Cerebellar cortex (tissue), 1 donor: ENCODE measurements at places on chromosomes 6 and 20.

DNA sequence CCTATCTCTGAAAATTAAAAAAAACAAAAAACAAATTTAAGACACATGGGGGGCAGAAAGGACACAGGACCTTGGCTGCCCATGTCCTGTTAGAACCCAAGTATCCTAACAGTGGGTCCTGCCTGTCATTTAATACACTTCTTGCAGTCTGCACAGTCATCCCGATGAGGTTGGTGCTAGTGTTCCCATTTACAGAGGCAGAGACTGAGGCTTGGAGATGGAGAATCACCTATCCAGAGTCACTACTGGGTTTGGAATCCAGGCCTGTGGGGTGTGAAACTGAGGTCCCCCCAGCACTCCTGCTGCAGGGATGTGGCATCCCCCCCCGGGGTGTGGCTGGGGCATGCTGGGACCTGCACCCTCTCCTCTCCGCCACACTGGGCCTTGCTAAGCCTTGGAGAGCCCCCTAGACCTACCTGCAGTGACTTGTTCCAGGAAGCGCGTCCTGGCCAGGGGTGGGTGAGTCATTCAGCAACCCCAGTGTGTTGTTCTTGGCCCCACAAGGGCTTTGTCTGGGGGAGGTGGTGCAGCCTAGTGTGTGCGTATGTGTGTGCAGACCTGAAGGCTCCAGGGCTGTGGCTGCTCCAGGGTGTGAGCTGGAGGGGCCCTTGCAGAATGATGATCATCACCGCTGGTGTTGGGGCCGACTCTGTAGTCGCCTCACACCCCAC is 49.7 kb downstream of the BCAS4 start:
- DNase-seq: no peak

DNA sequence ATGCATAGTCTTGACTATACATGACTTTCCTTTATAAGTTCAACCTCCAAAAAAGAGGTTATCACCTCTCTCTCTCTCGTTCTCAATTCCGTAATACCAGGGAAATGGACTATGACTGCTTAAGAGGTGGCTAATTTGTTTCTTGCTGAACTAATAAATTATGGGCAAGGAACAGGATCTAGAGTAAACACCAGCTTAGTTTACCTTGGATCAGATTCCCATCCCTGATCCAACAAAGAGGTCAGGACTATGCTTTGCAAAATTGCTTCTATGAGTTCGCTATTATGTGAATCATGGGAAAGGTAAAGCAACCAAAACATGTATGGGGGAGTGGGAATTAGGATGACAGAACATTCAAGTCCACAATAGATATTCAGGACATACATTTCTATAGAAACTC is 630.7 kb downstream of the HACE1 start:
- no peak for DNase-seq

DNA sequence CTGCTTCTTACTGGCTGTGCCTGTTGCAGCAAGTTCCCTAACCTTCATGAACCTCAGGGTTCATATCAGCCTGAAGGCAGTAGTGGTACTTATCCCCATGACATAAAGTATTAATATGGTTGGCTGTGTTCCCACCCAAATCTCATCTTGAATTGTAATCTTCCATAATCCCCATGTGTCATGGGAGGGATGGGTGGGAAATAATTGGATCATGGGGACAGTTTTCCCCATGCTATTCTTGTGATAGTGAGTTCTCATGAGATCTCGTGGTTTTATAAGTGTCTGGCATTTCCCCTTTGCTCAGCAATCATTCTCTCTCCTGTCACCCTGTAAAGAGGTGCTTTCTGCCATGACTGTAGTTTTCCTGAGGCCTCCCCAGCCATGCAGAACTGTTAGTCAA is 61.8 kb downstream of the FAM229B start:
- no peak for DNase-seq

- DNase-seq: no peak
Observed at GRCh38 chr6:37490536-37491170, 9.0 kb downstream of the CCDC167 start.

DNA sequence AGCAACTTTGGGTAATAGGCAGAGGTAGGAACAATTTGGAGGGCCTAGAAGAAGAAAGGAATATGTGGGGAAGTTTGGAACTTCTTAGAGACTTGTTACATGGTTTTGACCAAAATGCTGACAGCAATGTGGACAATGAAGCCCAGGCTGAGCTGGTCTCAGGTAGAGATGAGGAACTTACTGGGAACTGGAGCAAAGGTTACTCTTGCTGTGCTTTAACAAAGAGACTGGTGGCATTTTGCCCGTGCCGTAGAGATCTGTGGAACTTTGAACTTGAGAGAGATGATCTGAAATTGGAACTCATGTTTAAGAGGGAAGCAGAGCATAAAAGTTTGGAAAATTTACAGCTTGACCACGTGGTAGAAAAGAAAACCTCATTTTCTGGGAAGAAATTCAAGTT is 28.3 kb upstream of the TMEM200A start:
- DNase-seq: no peak

DNA sequence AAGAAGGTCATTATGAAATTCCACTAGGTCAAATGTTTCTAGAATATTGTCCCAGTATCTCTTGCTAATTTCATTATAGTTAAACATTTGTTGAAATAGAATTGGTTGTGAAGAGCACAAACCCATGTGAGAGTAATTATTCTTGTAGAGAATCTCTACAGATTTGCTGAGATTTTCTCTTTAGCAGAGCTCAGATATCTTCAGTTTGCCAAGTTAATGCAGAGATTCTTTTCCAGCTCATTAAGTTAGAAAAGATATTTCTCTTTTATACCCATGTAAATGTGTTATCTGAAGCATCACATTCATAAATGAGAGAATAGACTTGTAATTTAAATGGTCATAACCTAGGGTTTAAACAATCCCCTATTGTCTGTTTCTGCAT is 232.0 kb upstream of the TAB2 start:
- no peak for DNase-seq

- DNase-seq: no peak
Observed at GRCh38 chr6:148835920-148836441, 89.2 kb downstream of the UST start.

GRCh38 chr6:12126051-12126450 is 113.9 kb downstream of the HIVEP1 start:
- no peak for DNase-seq

DNA sequence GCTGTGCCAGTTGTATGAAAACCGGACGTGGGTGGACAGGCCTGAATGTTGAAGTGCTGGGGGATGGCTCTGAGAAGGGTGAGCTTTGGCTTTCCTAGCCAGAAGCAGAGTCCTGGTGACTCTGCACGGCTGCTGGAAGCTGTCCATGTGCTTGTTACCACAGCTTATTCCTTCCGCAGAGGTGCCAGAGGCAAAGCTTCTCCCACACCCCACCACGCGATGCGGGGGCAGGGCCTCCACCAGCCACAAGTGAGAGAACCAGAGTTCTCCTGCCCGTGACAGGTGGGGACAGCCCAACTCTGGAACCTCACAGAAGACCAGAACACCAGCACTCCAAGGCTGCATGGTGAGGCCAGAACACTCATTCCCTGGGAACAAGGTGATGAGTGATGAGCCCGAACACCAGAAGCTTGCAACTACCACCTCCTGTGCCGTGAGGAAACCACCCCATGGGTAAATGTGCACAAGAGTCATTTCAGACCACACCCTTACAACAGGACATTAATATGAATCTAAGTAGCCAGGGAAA is 36.7 kb downstream of the JAG1 start:
- no peak for DNase-seq

DNA sequence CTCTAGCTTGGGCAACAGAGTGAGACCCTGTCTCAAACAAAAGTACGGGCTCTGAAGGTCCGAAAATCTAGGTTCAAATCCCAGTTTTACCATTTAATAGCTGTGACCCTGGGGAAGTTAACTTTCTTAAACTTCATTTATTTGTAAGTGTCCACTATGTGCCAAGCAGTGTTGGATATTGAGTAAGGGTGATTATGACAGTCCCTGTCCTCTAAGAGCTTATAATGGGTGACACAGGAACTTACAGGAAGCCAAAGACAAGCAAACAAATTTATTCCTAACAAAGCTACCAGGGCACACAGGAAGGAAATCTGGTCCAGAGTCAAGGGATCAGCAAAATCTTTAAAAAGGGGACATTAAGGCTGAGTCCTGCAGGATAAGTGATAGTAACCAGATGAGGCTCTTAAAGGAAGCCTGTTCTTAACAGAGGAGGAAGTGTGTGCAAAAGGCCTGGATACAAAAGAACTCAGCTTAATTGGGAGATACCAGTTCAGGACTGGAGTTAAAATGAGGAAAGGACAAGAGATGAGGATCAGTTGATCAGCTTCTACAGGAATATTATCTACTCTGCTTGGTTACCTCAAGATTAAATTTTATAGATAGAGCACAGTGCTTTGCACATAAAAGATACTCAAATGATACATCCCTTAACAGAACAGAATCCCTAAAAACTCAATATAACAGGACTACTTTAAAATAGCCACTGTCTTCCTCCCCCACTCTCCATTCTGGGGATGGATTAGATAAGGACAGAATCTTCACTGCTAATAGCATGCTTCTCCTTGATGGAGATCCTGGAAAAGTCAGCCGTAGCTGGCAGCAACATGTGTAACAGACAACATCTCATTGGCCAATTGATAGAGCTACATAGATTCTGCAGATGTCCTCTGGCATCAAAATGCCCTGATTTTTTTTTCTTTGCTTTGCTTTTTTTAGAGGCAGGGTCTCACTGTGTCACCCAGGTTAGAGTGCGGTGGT is 6.1 kb downstream of the SNX3 start:
- DNase-seq: no peak

GRCh38 chr6:64266351-64266821 is 630.8 kb downstream of the PHF3 start:
- no peak for DNase-seq

- DNase-seq: no peak
Observed at GRCh38 chr6:43304361-43304760, 4.3 kb downstream of the CRIP3 start.
